HT-29 (cell line): ENCODE measurements at places on chromosomes 3 and 15. TPM values are rescaled to one million over a fixed set of nuclear protein-coding genes. Genes with fewer than 3 reads are reported as not detected.

DNA sequence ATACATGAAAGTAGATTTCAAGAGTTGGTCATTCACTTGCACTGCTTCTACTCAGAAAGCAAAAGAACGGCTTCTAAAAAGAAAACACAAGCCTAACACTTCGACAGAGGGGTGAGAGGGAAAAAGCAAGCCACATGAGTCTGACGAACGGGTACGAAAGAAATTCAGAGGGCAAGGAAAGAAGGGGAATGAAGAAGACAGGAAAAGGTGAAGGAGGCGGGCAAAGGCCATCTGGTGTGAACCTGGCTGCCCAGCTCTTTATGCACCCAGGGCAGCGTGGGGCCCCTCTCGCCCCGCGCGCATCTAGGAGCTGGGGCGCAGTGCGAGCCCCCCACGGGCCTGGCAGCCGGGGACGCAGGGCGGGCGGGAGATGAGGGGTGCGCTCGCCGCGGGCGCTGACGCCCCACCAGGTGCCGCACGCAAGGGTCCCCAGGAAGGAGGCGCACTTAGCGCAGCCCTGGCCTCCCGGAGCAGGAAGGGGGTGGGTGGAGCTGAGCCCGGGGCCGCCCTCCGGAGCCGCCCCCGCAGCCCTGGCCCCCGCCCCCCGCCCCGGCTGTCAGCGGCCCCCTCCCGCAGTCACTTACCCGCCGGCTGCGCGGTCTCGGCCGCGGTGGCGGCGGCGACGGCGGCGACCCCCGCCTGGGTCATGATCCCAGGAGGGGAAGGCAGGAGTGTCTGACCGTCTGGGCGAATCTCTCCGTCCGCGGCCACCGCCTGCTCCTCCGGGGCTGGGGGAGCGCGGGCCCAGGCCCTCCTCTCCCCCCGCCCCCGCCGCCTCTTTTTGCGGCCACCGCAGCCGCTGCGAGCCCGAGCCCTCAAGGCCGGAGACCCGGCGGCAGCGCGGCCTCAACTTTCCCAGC is at the start of gene USF3:
USF3 (minus strand) TSS at position 857 of the 860 bp plus-strand sequence. CDS start 21,764 bp downstream, outside the sequence.
- peak; percentile 70 for DNase-seq

- no peak for DNase-seq
Measured at GRCh38 chr15:101318839-101319238, 23.8 kb upstream of the SNRPA1 start.

DNA sequence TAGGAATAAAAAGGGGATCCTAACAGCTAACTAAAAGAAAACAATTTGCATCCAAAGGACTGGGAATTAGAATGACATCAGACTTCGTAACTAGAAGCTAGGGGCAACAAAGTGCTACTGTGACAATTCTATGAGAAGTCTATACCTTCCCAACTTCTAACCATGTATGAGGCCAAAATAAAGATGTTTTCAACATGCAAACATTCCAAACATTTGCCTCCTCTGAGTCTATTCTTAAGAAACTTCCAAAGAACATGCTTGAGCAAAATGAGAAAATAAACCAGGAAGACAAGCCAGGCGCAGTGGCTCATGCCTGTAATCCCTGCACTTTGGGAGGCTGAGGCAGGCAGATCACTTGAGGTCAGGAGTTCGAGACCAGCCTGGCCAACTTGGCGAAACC is 13.1 kb upstream of the RNF7 start:
- no peak for DNase-seq

DNA sequence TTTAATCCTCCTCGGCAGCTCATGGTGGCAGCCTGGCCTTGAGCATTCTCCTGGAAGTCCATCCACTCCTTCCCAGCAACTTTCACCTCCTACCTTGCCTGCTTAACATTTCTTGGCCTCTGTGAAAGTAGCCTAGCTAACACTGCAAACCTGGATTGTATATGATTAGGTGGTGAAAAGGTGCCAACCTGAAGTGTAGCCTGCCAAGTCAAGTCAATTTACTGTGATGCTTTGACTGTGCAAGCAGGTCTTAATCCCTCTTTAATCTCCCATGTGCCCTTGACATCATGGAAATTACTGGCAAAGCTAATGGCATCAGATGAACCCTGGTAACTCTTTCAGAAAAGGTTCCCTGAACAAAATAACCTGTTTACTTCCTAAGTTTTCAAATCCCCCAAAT is 169.7 kb upstream of the NR2F2 start:
- DNase-seq = no peak

GRCh38 chr3:49273825-49274532 is 3.1 kb downstream of the C3orf62 start:
- no peak for DNase-seq

GRCh38 chr3:65534805-65535204 is 503.9 kb downstream of the MAGI1 start:
- no peak for DNase-seq

GRCh38 chr15:87604857-87605446 is 651.6 kb downstream of the NTRK3 start:
- peak; percentile 56 for DNase-seq

The MKRN3 gene
- total RNA-seq = 0.23 and 0.53 TPM in 2 replicates

The C3orf20 gene
- not detected in 2 replicates for total RNA-seq

The CCPG1 gene
- total RNA-seq = 11.8 and 12.6 TPM in 2 replicates
